ENCODE measurements at places on chromosomes 6 and 20. TPM values are rescaled to one million over a fixed set of nuclear protein-coding genes. Genes with fewer than 3 reads are reported as not detected.

- DNase-seq, result no peak
Measured at GRCh38 chr6:155257796-155258195, 6.0 kb upstream of the CLDN20 start.

The GRM1 gene
- 2.9 TPM for total RNA-seq

The NMBR gene
- total RNA-seq, result not detected

DNA sequence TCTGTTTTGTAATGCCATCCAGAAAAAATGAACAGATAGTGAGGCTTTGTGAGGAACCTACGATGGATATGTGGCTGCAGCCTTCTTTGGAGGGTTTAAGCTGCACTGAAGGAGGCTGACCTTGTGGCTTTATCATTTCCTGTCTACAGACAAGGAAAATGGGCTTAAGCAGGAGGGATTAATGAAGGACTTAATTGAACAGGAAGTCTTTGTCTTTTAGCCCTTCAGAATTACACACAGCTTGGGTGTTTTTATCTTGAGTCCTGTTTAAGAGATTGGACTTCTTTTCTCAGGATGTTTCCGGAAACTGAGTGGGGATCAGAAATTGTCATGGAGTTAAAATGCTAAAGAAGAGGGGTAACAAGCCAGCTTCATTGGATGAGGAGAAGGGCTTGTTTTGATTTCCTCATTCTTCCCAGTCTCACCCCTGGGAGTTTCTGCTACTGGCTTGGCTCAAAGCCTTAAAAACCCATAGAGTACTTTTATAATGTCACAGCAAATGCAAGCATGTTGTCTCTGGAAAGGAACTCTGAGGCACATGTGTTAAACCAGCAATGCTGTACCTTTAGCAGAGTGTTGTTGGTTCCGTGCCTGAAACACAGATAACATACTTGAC is 193.6 kb downstream of the JARID2 start:
- DNase-seq, result no peak

The HUS1B gene
- total RNA-seq, result not detected

The KATNA1 gene
- total RNA-seq, result 11.4 TPM

DNA sequence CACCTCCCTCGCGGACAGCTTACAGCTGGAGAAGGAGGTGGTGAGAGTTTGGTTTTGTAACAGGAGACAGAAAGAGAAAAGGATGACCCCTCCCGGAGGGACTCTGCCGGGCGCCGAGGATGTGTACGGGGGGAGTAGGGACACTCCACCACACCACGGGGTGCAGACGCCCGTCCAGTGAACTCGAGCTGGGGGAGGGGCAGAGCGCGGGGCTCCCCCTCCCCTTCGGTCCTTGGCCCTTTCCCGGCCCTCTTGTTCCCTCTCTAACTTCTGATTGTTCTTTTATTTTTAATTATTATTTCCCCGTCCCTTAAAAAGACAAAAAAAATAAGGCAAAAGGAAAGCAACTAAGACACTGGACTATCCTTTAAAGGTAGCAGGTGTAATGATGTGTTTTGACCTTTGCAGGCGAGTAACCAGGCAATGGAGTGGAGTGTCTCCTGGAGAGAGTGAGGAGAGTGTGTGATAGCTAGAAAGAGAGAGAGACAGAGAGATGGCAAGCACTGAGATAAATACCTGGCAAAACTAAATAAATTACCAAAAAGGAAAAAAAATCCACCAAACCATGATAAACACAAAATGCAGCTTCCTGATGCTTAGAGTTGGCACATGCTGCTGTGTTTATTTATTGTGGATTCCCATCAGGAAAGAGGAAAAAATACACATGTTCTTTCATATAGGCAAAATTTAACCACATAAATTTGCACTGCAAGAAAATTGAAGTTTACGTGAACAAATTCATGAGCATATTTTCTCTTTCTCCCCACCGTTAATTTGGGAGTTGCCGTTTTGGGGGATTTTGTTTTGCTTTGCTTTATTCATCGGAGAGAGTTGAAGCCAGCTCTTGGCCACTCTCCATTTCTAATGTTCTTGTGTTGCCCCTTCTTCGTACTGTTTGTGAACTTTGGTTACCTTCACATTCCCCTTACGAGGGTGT is 1.9 kb downstream of the POU3F2 start:
- DNase-seq, result no peak

DNA sequence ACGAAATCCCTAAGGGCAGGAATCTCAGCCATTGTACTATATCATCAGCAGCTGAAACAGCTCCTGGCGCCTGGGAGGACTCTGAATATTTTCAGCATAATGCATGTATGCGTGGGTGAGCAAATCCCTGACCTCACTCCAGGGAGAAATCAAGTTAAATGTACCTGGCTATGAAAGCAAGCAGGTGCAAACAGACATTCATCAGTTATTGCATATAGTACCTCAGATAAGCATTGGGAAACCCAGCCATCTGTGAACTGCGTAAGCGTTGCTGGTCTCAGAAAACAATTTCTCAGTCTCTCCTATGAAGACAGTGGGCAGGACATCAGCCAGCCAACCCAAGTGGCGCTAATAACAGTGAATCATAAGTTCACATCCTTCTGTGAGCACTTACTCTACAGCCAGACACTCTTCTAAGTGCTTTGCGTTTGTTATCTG is 622.6 kb downstream of the EPM2A start:
- no peak for DNase-seq

- DNase-seq, result no peak
Measured at GRCh38 chr20:57610261-57610952, 9.8 kb downstream of the ZBP1 start.

- DNase-seq, result peak; percentile 78
Measured at GRCh38 chr20:36862857-36863668, 12.9 kb upstream of the TLDC2 start.

The DNMT3B gene
- total RNA-seq, result 0.32 TPM

DNA sequence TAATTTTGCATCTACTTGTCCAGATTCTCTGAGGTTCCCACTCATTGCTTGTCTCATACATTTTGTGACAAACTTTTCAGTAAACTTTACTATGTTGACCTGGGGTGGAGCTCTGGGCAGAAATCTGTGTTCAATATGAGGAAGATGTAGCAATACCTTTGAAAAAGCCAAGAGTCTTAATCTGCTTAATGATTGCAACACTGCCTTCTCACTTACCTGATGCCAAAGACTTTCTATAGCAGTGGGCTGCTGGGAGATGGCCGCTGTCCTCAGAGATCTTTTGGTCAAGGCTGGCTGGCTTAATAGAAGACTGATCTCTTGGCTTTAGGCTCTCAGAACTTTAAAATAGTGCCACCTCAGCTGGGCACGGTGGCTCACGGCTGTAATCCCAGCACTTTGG is 70.1 kb upstream of the RBM24 start:
- DNase-seq, result no peak

The COL9A3 gene
- total RNA-seq, result 5.5 TPM

Measured in Right ventricle myocardium inferior (tissue), 1 donor.